ENCODE measurements at places on chromosomes 16 and 17.

DNA sequence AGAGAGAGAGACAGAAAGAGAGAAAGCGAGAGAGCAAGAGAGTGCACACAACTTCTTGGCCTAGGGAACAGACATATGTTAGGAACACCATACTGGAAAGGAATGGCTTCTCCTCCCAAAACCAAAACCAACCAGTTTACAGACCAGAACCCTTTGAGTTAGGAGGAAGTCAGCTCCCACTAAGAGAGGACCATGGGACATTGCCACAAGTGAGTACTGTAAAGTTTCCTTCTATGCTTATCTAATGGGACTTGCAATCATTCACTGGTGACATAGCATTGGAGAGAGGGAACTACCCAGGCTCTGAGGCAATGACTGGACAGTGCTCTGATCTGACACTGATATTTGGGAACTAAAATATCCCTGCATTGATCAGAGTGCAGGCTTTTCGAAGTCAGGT is 32.4 kb downstream of the TBC1D3B start:
- DNase-seq = no peak

- DNase-seq = peak; percentile 91
Observed at GRCh38 chr17:28371245-28372202, at the start of gene SARM1. SARM1 (plus strand) TSS chr17:28371694; CDS start chr17:28372033, 339 bp downstream.

DNA sequence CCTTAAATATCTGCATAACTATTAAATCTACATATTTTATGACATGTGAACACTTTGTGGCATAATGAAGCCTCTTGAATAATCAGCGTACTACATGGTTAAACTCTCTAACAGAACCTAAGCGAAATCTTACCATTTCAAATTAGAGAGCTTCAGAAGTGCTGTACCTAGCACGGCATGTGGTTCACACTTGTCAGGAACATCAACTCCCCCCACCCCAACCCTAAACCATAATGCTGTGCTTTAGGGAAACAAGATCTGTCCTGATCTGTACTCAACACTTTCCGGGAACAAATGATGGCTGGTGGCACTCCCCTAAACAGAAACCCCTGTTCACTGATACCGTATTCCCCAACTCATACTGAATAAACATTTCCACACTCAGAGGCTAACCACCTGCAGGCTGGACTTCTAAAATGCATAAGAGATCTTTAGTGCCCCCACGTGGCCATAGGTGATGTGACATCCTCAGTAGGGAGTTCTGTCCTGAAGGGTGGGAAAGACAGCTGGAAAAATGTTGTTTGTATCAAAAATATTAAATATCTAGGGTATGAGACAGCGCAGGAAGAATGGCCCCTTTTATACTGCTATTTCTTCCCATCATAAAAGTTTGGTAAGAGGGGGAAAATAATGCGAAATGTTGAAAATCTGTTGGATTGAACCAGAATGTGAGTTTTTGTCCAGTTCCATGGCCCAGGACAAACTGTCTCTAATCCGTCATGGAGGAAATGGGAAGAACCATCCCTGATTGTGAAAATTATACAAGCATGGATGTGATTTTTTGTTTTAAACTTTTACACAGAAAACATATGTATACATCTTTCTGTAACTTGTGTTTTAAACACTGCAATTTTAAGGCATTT is 88.6 kb downstream of the USP31 start:
- peak; percentile 77 for DNase-seq

- DNase-seq = no peak
Observed at GRCh38 chr17:55606488-55606815, 95.2 kb upstream of the SMIM36 start.

DNA sequence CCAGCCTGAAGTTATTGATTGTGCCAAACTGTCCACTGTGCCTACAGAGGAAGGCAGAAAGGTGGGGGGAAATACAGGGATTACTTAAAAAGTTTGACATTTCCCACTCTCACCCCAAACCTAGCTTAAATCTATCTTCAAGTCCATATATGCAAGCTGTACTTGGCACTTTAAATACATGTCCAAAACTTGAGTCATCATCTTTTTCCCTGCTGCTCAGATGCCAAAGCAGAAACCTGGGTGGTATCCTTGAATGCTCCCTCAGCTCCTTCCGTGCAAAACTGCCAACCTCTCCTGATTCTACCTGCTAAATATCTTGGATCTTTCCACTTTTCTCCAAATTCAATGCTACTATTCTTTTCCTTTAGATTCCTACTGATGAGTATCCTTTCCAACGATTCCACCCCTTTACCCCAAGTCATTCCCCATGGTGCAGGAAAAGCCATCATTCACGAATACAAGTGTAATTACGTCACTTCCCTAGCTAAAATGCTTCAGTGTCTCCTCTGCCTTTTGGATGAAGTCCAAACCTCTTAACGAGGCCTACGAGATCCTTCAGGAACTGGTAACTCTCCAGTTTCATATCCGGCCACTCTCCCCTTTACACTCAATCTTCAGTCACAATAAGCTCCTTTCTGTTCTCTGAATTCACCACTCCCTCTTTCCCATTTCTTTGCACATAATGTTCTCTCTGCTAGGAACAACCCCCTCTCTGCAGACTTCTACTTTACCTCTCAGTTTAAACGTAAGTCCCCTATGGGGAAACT is 9.3 kb downstream of the BECN1 start:
- DNase-seq = peak; percentile 96

DNA sequence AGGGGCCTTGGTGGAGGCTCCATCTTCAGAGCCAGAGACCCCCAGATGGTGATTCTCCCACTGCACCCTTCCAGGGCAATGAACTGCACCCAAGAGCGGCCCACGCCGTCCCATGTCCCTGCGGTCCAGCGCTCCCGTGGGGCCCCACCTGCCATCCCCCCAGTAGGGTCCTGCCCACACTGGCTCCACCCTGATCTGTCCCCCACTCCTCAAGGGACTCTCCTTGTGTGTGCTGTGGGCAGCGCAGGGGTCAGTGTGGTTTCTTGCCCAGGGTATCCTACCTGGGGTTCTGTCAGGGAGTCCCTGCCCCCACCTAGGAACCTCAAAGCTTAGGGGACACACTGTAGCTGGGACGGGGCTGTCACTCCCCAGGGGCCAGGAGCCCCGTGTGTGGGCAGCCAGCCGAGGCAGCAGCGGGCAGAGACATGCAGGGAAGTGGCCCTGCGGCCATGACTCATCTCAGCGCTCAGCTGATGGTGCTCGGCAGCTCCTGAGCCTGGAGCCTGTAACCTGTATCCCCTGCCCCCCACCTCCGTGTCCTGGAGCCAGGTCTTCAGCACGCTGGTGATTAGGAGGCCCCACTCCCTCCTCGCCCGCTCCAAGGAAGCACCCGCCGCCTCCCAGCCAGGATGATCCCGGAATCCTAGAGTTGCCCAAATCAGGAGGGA is 35.7 kb upstream of the SSTR5 start:
- no peak for DNase-seq

GRCh38 chr16:52476111-52476510 is 70.8 kb downstream of the TOX3 start:
- no peak for DNase-seq

GRCh38 chr16:8958344-8959167 is 5.2 kb downstream of the USP7 start:
- no peak for DNase-seq

- no peak for DNase-seq
Observed at GRCh38 chr17:77173104-77173503, 32.3 kb downstream of the SEC14L1 start.

DNA sequence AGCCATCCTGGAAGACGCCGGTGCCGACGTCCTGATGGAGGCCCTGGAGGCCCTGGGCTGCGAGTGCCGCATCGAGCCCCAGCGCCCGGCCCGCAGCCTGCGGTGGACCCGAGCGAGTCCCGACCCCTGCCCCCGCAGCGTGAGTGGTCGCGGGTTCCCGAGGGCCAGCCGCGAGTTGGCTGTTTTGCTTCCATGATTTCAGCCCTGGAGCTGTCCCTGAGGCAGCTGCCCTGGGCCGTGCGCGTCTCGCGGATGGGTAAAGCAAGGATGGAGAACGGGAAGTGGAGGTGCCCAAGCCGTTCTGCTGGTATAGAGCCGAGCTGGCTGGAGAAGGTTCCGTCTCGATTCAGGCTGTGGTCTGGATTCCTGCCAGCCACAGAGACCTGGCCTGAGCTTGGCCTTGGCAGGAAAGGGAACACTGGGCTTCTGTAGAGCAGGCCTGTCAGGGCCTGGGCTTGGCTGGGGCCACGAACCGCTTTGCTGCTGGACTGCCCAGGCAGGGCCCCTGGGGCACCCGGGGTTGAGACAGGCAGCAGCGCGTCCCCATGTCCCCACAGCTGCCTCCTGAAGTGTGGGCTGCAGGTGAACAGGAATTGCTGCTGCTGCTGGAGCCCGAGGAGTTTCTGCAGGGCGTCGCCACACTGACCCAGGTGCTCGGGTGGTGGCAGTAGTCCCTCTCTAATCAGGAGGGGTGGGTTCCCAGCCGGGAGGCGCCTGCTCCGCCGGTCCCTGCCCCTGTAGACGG is 941 bp upstream of the MRPS34 start:
- DNase-seq = no peak

DNA sequence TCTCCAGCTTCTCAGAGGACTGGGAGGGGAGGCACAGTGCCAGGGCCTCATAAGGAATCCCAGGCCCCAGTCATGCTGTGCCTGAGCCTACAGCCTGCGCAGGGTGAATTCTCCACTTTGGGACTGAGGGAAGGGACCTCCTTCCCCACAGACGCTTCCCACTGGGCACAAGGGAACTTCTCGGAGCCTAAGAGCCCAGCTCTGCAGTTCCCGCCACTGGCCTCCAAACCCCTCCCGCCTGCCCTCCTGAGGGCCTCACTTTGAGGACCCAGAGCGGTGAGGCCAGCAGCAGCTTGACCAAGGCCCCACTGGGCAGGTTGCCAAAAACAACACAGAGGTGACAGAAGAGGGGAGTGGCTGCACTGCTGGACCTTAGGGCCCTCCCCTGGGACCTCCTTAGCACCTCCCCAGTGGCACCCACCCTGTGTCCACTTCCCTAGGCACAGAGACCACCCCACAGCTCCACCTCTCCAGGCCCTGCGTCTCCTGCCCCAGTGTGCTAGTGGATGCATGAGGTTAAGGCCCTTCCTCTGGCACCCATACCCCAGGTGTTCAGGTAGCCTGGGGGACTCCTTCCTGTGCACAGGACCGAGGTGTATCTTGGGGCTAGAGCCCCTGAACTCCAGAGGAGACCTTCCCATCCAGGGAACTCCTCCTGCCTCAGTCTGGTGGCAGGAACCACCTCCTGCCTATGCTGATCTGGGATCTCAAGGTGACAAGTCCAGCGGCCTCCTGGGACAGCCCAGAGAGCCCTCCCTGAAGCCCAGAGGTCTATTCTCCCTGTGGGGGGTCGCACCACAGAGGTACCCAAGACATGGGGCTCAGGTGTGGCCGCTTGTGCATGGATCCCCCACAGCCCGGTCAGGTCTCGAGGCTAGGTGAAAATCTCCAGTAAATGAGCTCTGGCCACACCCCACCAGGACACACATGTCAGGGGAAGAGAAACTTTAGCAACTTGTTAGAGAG is 3.4 kb downstream of the CASKIN2 start:
- no peak for DNase-seq

- DNase-seq = no peak
Observed at GRCh38 chr16:74742051-74742481, 32.6 kb downstream of the FA2H start.

- peak; percentile 47 for DNase-seq
Observed at GRCh38 chr16:87465306-87465705, 27.5 kb downstream of the ZCCHC14 start.

GRCh38 chr16:58501242-58502131 is 1.5 kb downstream of the NDRG4 start:
- no peak for DNase-seq

DNA sequence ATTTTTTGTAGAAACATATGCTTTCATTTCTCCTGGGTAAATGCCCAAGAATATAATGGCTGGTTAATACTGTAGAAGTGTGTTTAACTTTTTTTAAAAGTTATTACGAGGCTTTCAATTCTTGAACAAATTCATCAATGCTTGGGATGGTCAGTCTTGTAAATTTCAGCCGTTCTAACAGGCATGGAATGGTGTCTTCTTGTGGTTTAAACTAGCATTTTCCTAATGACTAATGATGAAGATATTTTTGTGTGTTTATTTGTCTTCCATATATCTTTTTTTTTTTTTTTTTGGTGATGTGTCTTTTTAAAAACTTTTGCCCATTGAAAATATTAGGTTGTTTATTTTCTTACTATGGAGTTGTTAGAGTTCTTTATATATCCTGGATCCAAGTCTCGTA is 67.1 kb downstream of the MGAT5B start:
- no peak for DNase-seq

DNA sequence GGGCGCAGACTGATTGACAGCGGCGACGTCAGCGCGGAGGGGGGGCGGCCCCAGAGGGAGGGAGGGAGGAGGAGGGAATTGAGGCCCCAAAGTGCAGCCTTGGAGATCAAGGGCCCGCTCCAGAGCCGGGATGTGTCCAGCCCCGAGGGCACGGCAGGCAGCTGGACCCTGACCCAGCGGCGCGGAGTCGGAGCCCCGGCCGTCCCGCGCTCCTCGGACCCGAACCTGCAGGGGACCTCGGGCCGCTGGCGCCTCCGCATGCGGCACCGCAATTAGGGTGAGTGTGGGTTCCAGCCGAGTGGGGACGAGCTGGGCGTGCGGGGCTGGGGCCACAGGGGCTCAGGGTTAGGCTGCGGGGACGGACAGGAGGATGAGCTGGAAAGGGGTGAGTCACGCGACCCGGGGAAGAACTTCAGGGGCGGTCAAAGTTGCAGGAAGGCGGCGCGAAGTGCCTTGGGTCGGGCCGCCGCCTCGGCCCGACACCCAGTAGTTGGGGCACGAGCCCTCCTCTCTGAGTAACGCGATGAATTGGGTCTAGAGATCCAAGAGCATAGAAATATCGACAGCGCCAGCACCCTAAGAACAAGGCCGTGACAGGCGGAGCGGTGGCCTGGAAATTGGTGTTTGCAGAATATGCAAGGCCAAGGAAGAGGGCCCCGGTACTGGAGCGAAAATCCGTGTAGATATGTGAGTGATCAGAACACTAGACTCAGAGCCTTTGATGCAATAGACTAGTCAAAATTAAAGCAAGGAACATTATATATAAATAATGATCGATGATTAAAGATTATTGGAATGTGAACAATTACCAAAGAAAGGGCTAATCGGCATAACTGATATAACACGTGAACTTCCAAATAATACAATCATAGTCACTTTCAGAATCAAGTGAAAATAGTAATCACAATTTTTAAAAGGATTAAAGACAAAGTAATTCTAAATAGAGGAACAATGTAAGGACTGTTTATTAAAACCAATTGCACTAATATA is at the start of gene TBX4:
Gene TBX4 (plus strand): TSS at position 122 of the 990 bp plus-strand sequence. CDS start 4,069 bp downstream, outside the sequence.
- no peak for DNase-seq

- no peak for DNase-seq
Observed at GRCh38 chr16:87336434-87337240, 19.4 kb upstream of the C16orf95 start.

DNA sequence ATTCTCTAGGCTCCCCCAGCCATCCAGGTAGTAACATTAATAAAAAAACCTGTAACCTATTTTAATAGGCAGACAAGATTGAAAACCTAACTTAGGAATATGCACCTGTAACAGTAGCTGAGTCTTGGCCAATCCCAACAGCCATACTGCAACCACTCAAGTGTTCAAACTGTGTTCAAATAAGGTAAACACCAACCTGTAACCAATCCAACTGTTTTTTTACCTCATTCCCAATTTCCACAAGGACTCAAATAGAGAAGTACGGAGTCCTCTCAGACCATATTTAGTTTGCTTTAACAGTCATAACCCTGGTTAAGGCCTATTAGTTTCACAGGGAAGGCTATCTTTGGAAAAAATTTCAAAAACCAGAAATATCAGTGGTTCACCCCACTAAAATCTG is 40.4 kb upstream of the NOS2 start:
- no peak for DNase-seq

- DNase-seq = no peak
Observed at GRCh38 chr17:8801135-8801840, 2.1 kb upstream of the MFSD6L start.

GRCh38 chr17:79706931-79707850 is 23.6 kb upstream of the ENPP7 start:
- no peak for DNase-seq
